ENCODE measurements at places on chromosomes 3 and 15.

DNA sequence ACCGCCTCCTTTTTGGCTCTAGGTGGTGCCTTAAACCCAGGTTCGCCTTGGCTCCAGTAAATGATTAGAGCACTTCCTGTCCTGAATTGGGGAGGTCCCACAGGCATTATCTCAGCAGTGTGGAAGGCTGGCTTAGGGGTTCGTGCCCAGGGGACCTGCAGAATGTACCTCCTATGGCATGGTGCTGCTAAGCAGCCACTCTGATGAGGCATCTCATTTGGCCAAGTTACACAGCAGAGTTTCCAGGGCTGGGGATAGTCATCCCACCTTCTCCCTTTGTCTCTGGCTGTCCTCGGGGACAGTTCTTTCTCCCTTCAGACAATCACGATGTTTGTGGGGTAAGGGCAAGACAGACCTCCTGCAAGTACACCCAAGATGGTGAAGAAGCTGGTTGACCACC, 371.2 kb downstream of the VPS13C start:
- no peak for DNase-seq

DNA sequence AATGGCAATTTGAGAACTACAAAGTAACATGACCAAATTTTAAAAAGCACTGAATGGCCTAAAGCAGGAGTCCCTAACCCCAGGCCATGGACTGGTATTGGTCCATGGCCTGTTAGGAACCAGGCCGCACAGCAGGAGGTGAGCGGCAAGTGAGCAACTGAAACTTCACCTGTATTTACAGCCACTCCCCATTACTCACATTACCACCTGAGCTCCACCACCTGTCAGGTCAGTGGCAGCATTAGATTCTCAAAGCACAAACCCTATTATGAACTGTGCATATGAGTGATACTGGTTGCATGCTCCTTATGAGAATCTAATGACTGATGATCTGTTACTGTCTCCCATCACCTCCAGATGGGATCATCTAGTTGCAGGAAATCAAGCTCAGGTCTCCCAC, 48.8 kb downstream of the SENP7 start:
- no peak for DNase-seq

DNA sequence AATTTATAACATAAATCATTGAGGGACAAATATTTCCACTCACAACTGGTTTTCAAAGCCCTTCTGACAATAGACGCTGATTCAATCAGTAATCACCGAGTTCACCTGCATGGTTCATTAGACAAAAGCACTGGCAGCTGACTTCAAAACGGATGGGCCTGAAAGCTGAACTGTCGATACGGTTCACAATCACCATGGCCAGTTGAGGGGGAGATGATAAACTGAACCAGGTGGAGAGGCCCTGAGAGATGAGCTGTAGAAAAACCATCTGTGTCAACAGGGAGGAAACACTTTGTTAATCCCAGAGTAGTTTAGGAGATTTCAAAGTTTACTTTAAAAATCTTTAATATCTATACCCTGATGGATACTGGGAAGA, 75.0 kb downstream of the PEX5L start:
- no peak for DNase-seq

- DNase-seq = no peak
These were observed 930.3 kb downstream of the NTRK3 start for GRCh38 chr15:87326269-87326668.

- DNase-seq = no peak
These were observed 92.2 kb downstream of the KLHL25 start for GRCh38 chr15:85702321-85703101.

DNA sequence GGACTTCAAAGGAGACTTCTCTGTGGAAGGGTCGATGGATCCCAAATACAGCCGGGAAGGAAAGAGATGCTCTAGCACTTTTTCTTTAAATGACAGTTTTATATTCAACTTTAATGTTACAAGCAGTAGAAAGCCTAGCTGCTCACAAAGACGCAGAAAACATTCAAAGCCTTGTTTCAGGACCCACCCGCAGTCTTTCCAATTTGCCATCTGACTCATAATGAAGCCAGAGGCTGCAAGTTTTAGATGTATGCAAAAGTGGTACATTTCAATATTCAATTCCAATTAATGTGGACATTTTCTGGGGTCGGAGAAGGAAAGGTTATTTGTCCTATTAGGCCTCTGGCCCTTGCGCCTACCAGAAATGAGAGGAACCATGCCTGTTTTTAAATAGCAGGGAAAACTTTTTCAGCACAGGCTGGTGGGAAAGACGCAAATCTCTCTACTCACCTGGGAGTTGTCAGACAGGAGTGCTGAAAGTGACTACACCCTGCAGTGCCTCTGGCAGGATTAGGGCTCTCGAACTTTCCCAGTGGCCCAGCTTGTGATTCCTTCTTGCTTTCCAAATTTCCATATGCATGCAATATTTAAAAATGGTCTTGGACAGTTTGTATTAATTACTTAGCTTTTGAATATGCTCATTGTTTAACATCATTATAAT, 117.4 kb upstream of the MBNL1 start:
- no peak for DNase-seq
